Muscle of back (tissue), 13 donors: ENCODE measurements at places on chromosomes 3 and 15.

GRCh38 chr15:98841419-98841970, 166.1 kb downstream of the PGPEP1L start:
- DNase-seq, result no peak

GRCh38 chr3:130384476-130385025, 39.1 kb downstream of the COL6A5 start:
- DNase-seq, result no peak

DNA sequence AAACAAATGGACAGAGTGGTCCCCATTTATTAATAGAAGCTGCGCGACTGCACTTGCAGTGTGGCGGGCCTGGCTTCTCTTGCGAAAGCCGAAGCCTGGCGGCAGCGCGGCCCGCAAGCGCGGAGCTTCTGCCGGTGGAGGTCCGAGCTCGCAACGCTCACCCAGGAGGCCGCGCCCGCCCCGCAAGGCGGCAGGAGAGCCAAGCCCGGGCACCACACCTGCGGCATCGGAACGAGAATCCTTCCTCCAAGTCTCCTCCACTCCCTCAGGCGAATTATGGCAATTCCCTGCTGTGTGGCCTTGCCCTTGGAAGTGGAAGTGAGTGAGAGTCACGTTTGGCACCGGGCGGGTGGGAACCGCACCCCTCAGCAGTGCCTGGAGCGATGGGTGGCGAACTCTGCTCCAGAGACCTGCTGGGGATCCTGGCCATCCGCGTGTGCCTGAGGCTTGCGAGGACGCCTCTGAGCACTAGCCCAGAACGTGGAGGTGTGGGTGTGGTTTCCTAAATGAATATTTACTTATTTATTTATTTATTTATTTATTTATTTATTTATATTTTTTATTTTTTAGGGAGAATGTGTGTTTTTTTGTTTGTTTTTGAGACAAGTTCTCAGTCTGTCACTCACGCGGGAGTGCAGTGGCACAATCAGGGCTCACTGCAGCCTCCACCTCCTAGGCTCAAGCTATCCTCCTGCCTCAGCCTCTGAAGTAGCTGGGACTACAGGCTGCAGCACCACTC, 133.7 kb upstream of the UBE2E1 start:
- DNase-seq, result no peak

- no peak for DNase-seq
Measured at GRCh38 chr3:143830063-143830462, 18.2 kb downstream of the SLC9A9 start.

GRCh38 chr3:125213946-125214542, 1.5 kb upstream of the SLC12A8 start:
- DNase-seq, result peak; percentile 80

DNA sequence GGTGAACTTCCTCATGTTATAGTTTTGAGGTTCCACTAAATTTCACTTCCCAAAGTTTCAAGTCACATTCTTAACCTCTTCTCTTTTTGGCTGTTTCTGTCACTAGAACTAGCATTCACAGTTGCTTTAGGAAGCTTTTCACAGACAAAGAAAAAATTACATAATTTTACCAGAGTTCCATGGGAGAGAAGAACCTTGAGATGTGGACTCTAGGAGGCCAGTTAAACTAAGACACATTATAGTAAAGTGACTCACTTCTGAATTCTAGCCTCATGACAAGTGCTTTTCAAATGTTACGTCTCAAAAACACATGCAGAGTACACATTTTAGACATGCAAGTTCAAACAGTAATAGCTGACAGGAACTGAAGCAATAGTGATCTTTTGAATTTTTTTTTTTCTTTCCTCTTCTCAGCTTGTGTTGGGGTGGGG, 39.9 kb upstream of the LRTM1 start:
- DNase-seq, result peak; percentile 59

GRCh38 chr15:96678386-96678785, 347.9 kb downstream of the NR2F2 start:
- no peak for DNase-seq

- DNase-seq, result no peak
Measured at GRCh38 chr3:143337387-143337786, 217.8 kb downstream of the CHST2 start.

GRCh38 chr15:43280996-43281395, 14.3 kb upstream of the TGM5 start:
- no peak for DNase-seq

- DNase-seq, result peak; percentile 22
Measured at GRCh38 chr3:23501201-23501802, 298.2 kb downstream of the UBE2E2 start.

DNA sequence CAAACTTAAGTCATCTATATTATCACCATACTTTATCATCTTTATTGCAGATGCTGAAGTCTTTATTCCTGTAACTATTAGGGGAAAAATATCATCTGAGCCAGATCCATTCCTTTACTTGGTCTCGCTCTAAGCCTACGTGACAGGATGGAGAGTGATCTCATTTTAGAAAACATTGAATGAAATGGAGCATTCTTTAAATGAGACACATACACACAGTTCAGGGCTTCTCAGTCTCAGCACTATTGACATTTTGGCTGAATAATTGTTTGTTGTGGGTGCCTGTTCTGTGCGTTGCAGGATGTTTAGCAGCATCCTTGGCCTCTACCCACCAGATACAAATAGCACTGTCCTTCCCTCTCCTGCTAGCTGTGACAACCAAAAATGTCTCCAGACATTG, 36.2 kb upstream of the PROK2 start:
- no peak for DNase-seq

DNA sequence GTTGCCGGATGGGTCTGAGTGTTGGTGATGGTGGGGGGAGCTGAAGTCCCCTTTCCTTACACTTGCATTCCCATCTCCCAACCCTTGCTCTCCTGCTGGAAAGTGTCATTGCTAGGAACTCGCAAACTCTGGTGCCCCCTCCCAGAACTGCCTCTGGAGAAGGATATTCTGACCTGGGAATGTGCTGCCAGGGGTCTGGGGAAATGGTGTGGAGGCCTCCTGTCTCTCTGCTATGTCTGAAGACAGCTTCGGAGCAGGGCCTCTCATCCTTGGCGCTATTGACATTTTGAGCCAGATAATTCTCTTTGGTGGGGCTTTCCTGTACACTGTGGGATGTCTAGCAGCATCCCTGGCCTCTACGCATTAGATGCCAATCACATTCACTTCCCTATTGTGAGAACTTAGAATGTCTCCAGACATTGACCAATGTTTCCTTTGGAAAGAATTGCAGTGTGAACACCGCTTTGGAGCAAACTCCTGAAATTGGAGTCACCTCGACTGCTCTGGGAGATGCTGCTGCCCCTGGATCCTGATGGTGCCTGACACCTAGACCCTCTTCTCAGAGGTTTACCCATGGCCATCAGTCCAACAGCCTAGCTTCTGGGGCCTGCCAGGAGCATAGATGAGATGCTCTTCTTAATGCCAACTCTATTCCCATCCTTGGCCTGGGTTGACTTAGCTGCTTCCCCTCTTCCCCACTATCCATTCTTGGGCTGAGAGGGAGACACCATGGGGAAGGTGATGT, 2.2 kb upstream of the KY start:
- no peak for DNase-seq

DNA sequence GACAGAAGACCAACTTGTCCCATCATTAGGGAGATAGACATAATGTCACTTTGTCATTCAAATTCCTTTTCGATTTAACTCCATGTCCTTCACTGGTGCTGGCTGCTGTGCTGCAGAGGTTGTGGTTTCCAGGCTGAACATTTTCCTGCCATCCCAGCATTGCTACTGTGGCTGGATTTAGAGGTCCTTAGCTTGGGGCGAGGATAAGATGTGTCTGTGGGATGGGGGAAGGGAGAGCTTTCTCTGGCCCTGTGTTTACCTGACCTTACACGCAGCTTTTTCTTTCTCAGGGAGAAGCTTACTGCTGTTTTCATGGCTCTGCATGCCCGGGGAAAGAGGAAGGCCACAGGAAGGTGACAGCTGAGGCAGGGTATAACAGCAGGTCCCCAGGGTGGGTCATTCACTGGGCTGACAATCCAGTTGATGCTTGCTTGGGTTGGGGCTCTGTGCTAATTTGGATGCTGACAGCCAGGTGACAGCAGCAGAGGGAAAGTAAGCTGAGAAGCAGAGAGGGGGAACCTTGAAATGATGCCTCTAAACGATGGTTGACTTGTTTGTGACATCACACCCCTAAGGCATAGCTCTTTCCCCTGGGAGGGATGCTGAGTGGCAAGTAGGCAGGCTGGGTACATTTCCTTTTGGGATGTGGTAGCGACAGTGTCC, 326.9 kb upstream of the CTNNB1 start:
- DNase-seq, result no peak

DNA sequence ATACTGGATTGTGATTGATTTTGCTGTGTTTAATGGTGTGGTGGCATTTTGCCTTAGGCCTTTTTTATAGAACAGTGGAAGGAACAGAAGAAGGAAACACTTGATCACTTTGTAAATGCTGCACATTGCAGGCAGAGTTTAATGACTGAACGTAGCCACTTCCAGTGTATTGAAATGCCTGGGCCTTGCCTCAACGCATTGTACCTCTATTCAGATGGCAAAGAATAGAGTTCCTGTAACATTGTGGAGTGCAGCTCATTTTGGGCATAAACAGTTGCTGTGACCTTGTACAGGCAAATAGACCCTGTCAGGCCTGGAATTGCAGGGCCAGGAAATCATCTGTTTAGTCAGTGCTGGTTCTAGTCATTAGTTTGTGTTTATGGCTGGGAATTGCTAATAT, 225.0 kb downstream of the EPHA3 start:
- no peak for DNase-seq

GRCh38 chr3:79424811-79425210, 343.0 kb downstream of the ROBO1 start:
- DNase-seq, result no peak

GRCh38 chr3:49469936-49470713, at the start of gene DAG1:
DAG1 (plus strand) TSS chr3:49470267; CDS start chr3:49510535, 40,268 bp downstream.
- peak; percentile 98 for DNase-seq
